ENCODE measurements at places on chromosomes 1 and 21. TPM values are rescaled to one million over a fixed set of nuclear protein-coding genes. Genes with fewer than 3 reads are reported as not detected.

The SLC22A15 gene
- total RNA-seq: 0.47 TPM

The TRAF3IP3 gene
- total RNA-seq: not detected

The S100A3 gene
- total RNA-seq: 1.3 TPM

The ADAM30 gene
- total RNA-seq: not detected

The LCE4A gene
- total RNA-seq: not detected

Data from endothelial cell of coronary artery (primary cell).